ENCODE measurements at places on chromosomes 5 and 9. TPM values are rescaled to one million over a fixed set of nuclear protein-coding genes. Genes with fewer than 3 reads are reported as not detected.

The ENTPD8 gene
- not detected for total RNA-seq

The PFN3 gene
- not detected for total RNA-seq

The UAP1L1 gene
- 13.6 TPM for total RNA-seq

The CRHBP gene
- total RNA-seq = 0.67 TPM

The GFI1B gene
- not detected for total RNA-seq

The CER1 gene
- total RNA-seq = not detected

- DNase-seq = no peak
Measured at GRCh38 chr9:128124451-128124850, 3.1 kb downstream of the PTGES2 start.

DNA sequence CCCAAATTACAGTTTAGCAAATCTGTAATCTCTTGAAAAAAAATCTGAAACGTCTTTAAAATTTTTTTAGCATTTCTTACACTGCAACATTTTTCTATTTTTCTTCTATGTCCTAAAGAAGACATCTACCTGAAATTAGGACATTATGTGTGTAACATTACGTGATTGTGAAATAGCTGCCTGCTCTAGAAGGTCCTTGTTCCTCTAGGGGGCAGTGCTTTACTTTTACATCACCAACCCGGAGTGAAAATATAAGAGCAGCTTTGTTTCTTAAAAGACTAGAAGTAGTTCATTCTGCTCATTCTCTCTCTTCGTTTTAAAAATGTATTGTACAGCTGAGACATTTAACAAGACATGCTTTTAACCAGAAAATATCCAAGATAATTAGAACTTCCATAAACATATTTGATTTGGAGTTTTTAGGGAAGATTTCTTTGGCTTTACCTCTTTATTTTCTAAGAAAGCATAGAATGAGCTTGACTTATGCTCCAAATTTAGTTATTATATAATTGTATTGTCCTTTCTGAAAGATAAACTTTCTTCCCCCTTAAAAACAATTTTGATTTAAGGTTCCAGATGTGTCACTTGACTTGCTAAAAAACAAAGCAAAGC is 48.1 kb upstream of the RIOK2 start:
- DNase-seq = peak; percentile 10

DNA sequence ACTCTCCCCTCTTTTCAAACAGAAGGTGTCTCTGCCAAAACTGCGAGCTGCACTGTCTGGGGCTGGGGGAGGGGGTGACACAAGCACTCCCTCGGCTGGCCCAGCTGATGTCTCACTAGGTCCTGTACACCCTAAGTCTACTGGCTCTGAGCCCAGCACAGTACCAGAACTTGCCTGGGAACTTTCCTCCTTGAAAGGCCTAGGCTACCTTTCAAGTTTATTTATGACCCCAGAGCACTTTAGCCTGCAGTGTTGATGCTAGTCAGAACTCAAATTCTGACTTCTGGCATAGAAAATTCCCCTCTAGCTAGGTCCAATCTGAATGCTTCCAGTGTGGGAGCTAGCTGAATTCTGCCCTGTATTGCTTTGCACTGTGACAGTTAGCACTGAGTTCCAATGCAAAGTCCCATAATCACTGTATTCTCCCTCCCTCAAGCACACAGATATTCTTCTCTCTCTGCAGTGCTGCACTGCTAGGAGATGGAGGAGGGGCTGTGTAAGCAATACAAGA is 10.5 kb downstream of the LURAP1L start:
- no peak for DNase-seq

- no peak for DNase-seq
Measured at GRCh38 chr5:126143622-126144021, 279.6 kb upstream of the GRAMD2B start.

DNA sequence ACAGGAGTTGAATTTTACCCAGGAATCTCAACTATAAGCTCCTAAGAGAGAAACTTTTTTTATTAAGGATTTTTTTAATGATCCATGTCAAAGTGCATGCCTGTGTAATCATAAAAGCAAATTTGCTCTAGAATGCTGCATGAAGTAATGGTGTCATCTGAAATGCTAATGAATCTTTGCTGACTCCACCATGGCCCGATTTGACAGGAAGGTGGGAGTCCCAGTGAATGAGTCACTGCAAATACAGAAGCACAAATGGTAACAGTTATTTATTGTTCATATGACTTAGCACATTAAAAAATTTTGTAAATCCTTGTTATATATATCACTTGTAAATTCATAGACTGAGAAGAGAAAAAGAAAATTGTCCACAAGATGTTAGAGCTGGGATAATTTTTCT is 341.3 kb downstream of the RASEF start:
- DNase-seq = no peak

DNA sequence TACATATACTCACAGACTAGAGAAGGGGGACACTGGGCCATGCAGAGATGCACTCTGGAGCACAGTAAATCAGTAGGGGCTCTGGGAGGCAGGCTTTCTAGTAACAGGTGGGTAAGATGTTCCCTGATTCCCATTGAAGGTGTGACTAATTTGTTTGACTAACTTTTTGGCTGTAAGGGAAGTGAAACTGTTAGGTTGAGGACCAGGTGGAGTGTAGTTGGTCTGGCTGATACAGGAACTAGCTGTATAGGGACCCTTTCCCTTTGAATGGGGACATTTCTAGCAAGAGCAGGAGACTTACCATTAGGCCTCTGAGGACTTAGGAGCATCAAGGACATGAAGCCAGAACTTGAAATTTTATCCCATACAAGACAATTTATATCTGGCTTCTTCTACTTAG is 989.6 kb upstream of the COX7C start:
- no peak for DNase-seq

DNA sequence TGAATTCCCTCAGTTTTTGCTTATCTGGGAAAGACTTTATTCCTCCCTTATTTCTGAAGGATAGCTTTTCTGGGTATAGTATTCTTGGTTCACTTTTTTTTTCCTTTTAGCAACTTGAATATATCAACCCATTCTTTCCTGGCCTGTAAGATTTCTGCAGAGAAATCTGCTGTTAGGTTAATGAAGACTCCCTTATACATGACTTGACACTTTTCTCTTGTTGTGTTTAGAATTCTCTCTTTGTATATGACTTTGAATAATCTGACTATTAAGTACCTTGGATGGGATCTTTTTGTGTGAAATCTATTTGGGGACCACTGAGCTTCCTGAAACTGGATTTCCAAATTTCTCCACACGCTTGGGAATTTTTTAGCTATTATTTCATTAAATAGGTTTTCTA is 55.0 kb upstream of the CDK5RAP2 start:
- DNase-seq = no peak

DNA sequence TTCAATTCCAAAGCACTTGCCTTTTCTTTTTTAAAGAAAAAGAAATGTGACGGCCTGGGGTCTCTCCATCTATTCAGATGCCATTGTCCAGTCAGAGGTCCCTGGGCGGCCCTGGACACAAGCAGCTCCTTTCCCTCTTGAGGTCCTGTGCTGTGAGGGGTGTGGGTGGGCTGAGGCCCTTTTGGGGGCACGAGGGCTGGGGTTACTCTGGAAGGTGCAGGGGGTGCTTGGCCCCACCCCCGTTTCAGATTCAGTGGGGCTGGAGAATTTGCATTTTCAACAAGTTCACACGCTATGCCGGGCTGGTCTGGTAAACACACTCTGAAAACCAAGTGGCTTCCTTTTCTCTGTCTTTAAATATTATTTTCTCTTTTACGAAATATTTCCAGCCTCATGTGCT is 91.4 kb upstream of the PHYKPL start:
- no peak for DNase-seq

GRCh38 chr9:2878701-2879100 is 34.8 kb upstream of the PUM3 start:
- DNase-seq = no peak

- no peak for DNase-seq
Measured at GRCh38 chr5:128101676-128102075, 18.1 kb downstream of the SLC12A2 start.

- DNase-seq = no peak
Measured at GRCh38 chr5:143214890-143215289, 188.6 kb downstream of the NR3C1 start.

DNA sequence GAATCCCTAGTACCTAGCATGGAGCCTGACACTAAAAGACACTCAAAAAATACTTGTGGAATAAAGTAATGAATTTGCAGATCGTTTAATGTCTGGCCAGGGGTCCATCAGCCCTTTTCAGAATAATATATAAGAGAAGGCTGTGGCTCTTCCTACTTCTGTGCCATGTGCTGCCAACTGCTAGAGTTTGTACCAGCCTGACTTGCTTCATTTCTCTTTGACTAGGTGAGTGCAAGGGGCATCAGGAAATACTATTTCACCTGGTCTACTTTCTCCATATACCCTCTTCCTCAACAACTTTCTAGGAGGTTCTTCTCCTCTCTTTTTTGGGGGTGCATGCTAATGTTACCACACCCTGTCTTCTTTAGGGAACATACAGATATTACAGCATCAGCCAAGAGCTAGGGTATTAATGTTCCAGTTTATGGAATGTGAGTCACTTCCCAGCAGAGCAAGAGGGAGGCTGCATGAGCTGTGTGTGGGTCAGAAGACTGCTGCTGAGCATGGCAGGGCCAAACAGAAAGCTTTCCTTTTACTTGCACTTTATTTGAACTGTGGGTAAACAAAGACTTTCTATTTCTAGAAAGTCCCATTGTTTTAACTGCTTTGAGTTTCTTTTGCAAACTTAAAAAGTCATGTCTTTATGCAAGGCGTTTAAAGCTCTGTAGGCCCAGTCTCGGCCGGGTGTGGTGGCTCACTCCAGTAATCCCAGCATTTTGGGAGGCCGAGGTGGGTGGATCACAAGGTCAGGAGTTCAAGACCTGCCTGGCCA is 158.9 kb downstream of the ADAMTSL1 start:
- DNase-seq = no peak

DNA sequence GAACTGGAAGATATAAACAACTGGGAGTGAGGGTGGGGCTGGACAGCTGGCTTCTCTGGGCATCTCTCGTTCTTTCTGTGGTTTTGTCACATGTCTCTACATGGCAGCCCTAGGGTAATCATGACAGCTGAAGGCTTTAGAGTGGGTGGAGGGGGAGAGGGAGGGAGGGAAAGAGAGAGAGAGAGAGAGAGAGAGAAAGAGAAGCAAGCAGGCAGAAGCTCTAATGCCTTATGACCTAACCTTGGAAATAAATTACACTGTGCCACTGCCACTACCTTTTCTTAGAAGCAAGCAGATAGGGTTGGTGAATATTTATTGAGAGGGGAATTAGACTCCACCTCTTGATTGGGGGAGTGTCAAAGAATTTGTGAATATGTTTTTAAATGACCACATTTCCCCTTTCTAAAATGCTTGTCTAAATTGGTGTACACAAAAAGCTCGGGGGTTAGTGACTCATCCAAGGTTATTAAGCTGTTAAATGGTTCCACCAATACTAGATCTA is 2.6 kb upstream of the DAPK1 start:
- no peak for DNase-seq

DNA sequence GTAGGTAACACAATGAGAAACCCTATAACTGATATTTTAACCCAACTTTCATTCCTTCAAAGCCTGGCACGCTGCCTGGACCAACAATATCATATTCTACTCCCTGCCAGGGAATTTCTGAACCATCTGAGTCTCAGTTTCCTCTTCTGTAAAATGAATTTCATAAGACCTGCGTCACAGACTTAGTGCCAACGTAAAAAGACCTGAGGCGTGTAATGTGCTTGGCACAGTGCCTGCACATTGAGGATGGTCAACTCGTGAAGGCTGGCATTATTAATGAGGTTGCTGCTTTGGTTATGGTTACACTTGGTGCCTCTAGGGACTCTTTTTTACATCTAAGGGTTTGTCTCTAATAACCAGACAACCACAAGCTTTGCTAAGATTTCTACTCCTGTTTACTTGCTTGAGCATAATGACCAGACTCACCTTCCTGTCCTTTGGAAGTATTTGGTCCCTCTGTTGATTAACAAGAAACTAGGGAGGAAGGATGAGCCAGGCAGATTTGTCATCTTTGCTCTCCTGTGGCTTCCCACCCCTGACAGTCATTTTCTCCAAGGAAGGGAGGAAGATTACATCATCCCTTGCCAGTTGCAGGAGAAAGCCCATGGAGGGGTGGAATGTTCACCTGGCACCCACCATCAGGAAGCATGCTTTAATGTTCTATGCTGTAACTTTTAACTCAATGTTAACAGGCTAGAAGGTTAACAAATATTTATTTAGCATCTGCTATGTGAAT is 79.0 kb downstream of the PAPPA start:
- no peak for DNase-seq

DNA sequence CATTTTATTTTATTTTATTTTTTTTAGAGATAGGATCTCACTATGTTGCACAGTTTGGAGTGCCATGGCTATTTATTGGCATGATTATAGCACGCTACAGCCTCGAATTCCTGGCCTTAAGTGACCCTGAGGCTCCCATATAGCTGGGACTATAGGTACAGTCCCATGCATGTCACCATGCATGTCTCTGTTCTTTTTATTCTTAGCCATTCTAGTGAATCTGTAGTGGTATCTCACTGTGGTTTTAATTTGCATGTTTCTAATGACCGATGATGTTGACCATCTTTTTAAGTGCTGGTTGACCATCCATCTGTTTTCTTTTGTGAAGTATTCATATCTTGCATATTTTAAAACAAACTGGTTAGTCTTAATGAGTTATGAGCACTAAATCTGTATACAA is 76.1 kb downstream of the SLC44A1 start:
- no peak for DNase-seq

DNA sequence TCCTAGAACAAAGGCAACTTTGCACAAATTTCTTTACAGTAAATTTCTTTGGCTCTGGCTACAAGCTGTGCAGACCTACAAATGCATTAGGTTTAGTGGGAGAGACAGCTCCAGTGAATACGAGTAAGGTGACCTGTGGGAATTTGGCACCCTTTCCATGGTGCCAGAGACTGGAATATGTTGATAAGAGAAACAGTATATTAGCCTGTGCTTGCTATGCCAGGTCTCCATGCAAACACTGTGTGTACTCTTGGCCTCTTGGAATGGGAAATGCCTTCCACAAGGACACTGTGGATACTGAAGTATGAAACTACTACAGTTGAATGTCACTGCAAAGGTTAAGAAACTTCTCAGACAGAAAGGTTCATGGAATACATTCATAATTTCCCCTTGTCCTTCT is 458.5 kb downstream of the IRX1 start:
- DNase-seq = no peak

- DNase-seq = no peak
Measured at GRCh38 chr5:148992265-148992664, 70.6 kb downstream of the SH3TC2 start.

GRCh38 chr5:124034083-124034700 is 522.2 kb downstream of the CSNK1G3 start:
- no peak for DNase-seq

- no peak for DNase-seq
Measured at GRCh38 chr9:125744616-125745015, 2.6 kb upstream of the PBX3 start.

DNA sequence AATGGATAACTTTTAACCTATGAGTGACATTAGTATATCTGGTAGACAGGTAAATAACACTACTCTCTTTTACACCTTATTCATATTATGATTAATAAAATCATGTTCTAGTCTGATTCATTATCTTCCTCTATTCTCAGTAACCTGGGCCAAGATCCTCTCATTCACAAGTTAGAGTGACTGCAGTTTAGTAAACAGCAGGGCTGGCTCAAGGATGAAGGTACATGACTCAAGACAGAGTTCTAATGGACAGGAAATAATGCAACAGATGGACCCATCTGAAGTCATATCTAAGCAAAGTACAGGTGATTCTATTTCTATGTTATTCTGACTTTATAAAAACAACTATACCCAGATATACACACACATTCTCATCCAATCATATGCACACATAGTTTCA is 582.5 kb upstream of the CDH18 start:
- no peak for DNase-seq
